ENCODE measurements at places on chromosomes 7 and 10. TPM values are rescaled to one million over a fixed set of nuclear protein-coding genes. Genes with fewer than 3 reads are reported as not detected.

RPA3 gene
- polyA plus RNA-seq = 23.1 TPM

NPFFR1 gene
- 0.02 TPM for polyA plus RNA-seq

- H3K27ac ChIP-seq = no peak overlapping the region
- peaks cover 8% of the 10 kb centered on the region for H3K4me1 ChIP-seq
- H3K36me3 ChIP-seq = no peaks in the 10 kb centered on the region
- no peak for DNase-seq
- H3K4me3 ChIP-seq = no peak overlapping the region
Observed at GRCh38 chr10:51881213-51881612, 181.8 kb upstream of the CSTF2T start.

DNA sequence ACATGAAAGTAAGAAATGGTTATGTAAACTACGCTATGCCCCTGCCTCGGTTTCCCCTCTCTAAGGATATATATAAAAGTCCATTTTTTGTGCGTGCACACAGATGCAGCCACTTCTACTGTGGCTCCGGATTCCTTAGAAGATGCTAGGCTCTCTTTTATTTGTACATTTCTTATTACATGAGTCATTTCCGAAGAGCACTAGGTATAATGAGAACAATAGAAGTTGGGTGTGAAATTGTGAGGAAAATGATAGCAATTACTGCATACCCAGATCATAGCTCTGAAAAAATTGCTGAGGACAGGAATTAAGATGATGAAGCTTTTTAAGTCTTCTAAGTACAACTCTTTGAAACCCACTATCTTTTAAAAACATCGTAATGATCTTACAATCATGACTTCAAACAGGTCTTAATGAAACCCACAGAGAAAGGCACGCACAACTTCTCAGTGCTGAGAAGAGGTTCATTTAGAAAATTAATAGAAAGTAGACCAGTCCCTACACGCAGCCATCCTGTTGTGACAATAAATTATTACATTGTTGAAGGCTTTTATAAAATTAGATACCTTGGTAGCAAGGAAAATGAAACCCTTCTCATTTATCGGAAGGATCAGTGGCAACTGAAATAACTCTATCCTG, 96.2 kb upstream of the FGFR2 start:
- no peaks in the 10 kb centered on the region for H3K4me1 ChIP-seq
- no peak overlapping the region for H3K27ac ChIP-seq
- no peak overlapping the region for H3K4me3 ChIP-seq
